Left cardiac atrium (tissue), 4 donors: ENCODE measurements at places on chromosomes 12 and 14.

GRCh38 chr12:55647027-55647426, 10.3 kb downstream of the OR10P1 start:
- DNase-seq = no peak

DNA sequence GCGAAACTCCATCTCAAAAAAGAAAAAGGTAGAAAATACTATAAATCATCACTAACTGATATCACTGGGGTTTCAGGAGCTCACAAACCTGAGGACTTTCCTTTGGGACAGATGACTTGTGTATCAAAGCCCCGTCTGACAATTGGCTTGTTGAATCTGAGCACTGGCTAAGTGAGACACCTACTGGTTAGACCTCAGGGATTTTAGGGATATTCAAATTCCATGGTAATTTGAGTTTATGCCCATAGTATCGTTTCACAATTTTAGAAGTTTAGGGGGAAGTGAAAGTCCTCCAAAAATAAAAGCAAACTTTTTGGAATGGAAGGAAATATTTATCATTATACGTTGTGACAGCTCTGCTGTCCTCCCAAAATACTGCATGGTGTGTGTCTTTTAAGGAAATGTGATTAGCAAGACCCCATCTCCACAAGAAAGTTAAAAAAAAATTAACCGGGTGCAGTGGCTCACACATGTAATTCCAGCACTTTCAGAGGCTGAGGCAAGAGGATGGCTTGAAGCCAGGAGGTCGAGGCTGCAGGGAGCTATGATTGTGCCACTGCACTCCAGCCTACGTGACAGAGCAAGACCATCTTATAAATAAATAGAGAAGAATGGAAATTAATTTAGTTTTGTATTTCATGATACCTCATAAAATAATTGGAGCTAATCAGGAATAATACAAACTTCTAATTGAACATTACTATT, 49.2 kb downstream of the FBXL14 start:
- peak; percentile 40 for DNase-seq

- DNase-seq = no peak
These were observed 6.0 kb downstream of the CACNA1C start for GRCh38 chr12:2058837-2059236.

- DNase-seq = no peak
These were observed 67.8 kb downstream of the HRK start for GRCh38 chr12:116813271-116814041.

DNA sequence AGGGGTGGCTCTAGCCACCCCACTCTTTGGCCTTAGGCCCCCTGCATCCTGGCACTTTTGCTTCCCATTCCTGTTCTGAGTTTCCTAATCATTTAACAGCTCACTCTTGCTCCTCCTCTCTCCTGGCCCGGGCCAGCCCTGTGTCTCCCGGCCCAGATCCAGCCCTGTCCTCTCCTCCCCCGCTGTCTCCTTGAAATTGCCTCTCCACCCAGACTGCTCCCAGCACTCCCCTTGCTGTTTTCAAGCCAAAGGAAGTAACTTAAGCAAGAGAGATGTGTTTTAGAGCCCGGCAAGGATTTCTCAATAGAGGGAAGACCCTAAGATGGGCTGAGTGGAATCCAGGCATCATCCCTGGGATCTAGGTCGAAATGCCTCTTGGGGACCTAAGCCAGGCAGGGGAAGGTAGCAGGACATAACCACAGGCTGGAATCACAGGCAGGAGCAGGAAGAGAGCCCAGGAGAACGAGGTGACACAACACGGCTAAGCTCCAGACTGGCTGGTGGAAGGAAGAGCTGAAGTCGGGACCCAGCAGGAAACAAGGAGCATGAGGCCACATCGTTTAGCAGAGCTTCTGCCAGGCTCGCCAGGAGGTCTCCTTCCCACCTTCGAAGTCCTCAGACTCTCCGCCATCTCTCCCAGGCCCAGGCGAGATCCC, 2.0 kb upstream of the LRP1-AS start:
- DNase-seq = peak; percentile 82

DNA sequence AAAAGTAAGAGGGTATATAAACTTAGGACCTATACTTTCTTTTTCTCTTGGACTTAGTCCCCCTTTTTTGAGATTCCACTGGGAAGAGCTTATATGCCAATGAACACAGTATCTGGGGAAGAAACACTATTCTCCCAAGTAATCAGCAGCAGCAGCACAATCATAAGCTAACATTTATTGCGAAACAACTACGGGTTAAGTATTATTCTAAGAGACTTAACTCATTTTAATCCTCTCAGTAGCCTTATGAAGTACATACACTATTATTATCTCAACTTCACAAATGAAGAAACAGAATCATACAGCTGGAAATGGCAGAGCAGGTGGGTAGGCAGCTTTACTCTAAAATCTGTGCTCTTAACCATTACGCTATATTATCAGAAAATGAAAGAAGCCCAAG, 27.9 kb downstream of the BAZ2A start:
- DNase-seq = no peak

DNA sequence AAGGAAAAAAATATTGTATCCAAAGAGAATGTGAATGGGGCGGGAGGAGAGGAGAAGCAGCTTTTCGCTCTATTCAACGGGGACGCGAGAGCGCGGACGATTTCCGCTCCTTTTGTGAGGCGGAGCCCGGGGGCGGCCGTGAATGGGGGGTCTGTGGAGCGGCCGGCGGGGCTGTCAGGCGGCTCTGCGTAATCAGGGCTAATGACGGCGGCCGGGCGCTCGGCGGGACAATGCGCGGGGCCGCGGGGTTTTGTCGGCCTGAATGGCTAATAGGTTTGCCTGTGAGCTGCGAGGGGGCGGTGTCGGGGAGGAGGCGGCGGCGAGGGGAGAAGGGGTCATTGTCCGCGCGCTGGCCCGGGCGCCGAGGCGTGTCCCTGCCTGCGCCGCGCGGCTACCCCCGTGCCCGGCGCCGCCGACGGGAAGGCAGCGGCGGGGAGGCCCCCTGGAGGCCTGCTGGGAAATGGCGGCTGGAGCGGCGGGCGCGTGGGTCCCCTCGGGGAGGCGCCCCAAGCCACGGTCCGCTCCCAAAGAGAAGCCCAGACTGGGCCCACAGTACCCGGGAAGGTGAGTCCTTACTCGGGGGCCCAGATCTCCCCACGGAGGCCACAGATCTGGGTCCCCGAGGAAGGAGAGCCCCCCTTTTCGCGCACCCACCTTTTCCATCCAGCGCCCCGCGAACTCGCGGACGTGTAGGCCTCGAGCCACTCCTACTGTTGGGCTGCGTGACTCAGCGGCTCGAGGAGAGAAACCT, 6.0 kb downstream of the SIX6 start:
- no peak for DNase-seq

- peak; percentile 79 for DNase-seq
These were observed 55.7 kb downstream of the NINJ2 start for GRCh38 chr12:607541-608001.

DNA sequence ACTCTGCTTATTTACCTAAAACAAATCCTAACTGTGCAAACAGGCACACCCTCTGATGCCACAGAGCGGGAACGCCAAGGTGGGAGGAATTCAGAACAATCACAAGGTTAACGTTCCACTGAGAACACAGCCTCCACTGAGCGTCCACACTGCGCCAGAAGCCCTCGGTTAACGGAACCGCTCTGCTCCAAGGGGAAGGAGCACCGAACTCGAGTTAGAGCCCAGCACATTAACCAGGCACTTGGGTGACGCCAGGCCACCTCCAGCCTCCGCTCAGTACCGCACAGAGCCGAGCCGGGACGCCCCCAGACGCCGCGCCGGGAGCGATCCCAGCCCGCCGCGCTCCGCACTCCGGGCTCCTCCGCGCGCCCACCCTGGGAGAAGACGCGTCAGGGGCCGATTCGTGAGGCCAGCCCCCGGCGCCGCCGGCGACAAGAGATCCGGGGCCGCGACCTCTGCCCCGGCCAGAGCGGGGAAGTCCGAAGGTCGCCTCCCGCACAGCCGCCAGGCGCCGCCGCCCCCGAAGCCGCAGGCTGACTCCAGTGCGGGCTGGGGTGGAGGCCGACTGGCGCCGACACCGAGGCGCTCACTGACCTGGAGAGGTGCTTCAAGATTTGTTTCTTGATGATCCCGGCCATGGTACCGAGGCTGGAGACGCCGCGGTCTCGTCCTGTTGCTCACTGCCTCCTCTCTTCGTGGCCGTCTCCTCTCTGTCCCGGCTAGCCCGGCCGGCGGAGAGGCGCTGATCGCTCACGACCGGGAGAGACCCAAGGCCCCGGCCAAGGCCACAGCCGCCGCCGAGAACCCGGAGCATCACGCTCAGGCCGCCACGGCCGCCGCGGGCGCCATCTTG, 450 bp downstream of the BLTP3B start:
- DNase-seq = peak; percentile 56

GRCh38 chr14:79354336-79354735, 857.0 kb downstream of the DIO2 start:
- no peak for DNase-seq

DNA sequence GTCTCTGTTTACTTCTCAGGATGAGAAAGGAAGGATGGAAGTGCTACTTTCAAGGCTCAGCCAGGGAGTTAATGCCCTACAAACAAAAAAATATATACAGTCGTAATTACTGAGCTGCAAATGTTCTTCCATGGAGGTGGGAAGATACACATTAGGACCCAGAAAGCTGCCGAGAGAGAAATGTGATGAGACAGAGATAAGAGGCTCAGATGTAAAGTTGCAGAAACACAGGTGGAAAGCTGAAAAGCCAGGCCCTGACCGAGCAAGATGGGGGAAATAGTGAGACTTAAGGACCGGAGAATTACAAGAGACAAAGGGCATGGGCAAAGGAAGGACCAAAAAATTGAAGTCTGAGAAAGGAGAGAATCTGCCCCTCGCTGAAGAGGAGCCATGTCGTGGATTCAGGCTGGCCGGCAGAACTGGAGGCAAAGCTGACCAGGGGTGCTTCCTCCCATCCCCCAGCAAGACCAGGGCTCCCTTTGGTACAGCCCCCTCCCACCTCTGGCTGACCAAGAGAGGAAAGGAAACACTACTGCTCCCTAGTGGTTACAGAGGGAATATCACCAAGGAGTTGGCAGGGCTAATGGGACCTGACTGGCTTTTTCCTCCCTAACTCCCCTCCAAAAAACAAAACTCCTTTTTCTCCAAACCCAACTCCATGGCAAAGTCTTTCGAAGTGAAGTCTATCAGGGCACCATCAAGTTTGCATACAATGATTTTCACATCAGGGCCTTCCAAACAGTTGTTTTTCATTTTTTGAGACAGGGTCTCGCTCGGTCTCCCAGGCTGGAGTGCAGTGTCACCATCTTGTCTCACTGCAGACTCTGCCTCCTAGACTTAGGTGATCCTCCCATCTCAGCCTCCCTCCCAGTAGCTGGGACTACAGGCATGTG, 12.1 kb downstream of the ZFHX2 start:
- no peak for DNase-seq

- no peak for DNase-seq
These were observed 112.2 kb upstream of the TMTC1 start for GRCh38 chr12:29895966-29896365.

GRCh38 chr14:99284254-99285004, 12.4 kb upstream of the BCL11B start:
- no peak for DNase-seq

DNA sequence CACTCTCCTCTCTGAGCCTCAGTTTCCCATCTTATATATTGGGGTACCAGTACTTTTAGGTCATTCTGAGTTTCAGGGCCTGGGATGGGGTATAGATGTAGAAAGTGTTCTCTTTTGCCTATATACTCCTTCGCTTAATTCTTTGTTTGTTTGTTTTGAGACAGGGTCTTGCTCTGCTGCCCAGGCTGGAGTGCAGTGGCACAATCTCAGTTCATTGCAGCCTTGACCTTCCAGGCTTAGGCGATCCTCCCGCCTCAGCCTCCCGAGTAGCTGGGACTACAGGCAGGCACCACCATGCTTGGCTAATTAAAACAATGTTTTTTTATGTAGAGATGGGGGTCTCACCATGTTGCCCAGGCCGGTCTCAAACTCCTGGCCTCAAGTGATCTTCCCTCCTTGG, 152.1 kb downstream of the AACS start:
- DNase-seq = no peak

- no peak for DNase-seq
These were observed 249.8 kb downstream of the VRK1 start for GRCh38 chr14:97046967-97047366.

GRCh38 chr12:106114447-106115068, 24.2 kb downstream of the NUAK1 start:
- DNase-seq = no peak

GRCh38 chr12:54173066-54173726, 15.6 kb downstream of the SMUG1 start:
- peak; percentile 43 for DNase-seq

GRCh38 chr12:106625976-106626375, 43.2 kb downstream of the RFX4 start:
- no peak for DNase-seq

GRCh38 chr12:16587514-16587913, 18.4 kb downstream of the LMO3 start:
- no peak for DNase-seq

DNA sequence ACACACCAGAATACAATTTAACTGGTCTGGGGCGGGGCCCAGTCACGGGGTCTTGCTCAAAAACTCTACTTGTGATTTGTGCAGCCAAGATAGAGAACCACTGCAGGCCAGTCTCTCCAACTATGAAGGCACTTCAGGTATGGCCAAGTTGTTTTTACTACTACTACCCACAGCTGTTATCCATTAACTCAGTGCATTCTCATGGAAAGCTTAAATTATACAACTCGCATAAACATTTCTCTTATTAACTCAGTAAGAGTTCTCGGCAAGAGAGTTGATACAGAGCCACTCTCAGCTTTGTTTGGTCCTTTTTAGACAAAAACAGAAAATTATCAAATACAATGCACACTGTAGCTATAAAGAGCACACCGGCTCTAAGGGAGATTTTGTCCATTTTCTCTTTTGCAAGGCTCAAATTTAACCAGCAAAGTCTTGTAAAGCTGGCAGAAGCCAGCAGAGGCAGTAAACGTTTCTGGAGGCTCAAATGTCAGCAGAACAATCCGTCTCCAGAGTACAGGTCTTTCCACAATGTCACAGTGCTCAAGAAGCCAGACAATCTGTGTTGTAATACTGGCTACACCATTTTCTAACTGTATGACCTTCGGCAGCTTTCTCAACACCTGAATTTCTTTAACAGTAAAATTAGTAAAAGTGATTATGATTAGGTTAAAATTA, 85.9 kb downstream of the PTGER2 start:
- no peak for DNase-seq

GRCh38 chr14:66380143-66380542, 106.0 kb upstream of the CCDC196 start:
- peak; percentile 53 for DNase-seq

GRCh38 chr12:6966351-6966750, 4.1 kb downstream of the PHB2 start:
- DNase-seq = peak; percentile 1

- no peak for DNase-seq
These were observed 110.9 kb upstream of the DNM1L start for GRCh38 chr12:32568228-32568627.

- DNase-seq = peak; percentile 49
These were observed 5.6 kb upstream of the MYL6B start for GRCh38 chr12:56146492-56147460.

- DNase-seq = no peak
These were observed 88.8 kb downstream of the ATXN7L3B start for GRCh38 chr12:74626397-74626796.

- DNase-seq = no peak
These were observed 155.2 kb downstream of the STXBP6 start for GRCh38 chr14:24894583-24895242.

GRCh38 chr12:51694146-51694545, 103.1 kb downstream of the SCN8A start:
- no peak for DNase-seq
